A549 treated with CpdA at 1 μM for 4 hours (cell line): ENCODE measurements at places on chromosomes 1 and 21. TPM values are rescaled to one million over a fixed set of nuclear protein-coding genes. Genes with fewer than 3 reads are reported as not detected.

Gene ANKRD45
- 0.15 TPM in 2 of 5 replicates, not detected in the others for total RNA-seq

Gene FCRLB
- 1.2 to 1.9 TPM (median 1.7 TPM) in 5 replicates for total RNA-seq

Gene SNIP1
- total RNA-seq, result 8.5 to 12.3 TPM (median 10.0 TPM) in 5 replicates

Gene HNRNPCL2
- total RNA-seq, result not detected in 5 replicates

Gene HNRNPU
- 342 to 485 TPM (median 376 TPM) in 5 replicates for total RNA-seq

Gene TNFRSF4
- total RNA-seq, result 0.07 to 0.23 TPM (median 0.13 TPM) in 4 of 5 replicates, not detected in the other

Gene S100A5
- 0.65 to 1.2 TPM (median 0.79 TPM) in 5 replicates for total RNA-seq

Gene HNRNPR
- 154 to 221 TPM (median 170 TPM) in 5 replicates for total RNA-seq

Gene PLEKHN1
- 4.9 to 7.8 TPM (median 6.0 TPM) in 5 replicates for total RNA-seq

Gene VCAM1
- total RNA-seq, result 0.06 to 0.08 TPM in 2 of 5 replicates, not detected in the others

Gene SLC1A7
- 0.02 to 0.06 TPM in 2 of 5 replicates, not detected in the others for total RNA-seq

Gene LRRC8B
- 4.0 to 6.0 TPM (median 5.4 TPM) in 5 replicates for total RNA-seq

Gene CYP4Z1
- total RNA-seq, result not detected in 5 replicates

Gene MARK1
- 0.05 to 0.40 TPM (median 0.10 TPM) in 5 replicates for total RNA-seq

Gene SPATA6
- 1.2 to 2.4 TPM (median 1.9 TPM) in 5 replicates for total RNA-seq

Gene DNASE2B
- total RNA-seq, result not detected in 5 replicates

Gene MYBPH
- total RNA-seq, result not detected in 5 replicates

Gene PRKAB2
- 9.9 to 13.1 TPM (median 11.4 TPM) in 5 replicates for total RNA-seq

Gene GCSAML
- not detected in 5 replicates for total RNA-seq

Gene ZSCAN20
- 1.5 to 2.0 TPM (median 1.9 TPM) in 5 replicates for total RNA-seq

Gene MYOG
- not detected in 5 replicates for total RNA-seq

Gene KRTAP10-7
- not detected in 5 replicates for total RNA-seq

Gene DNM3
- 0.51 to 0.87 TPM (median 0.67 TPM) in 5 replicates for total RNA-seq

Gene LDLRAD1
- not detected in 5 replicates for total RNA-seq

Gene CLCA2
- total RNA-seq, result not detected in 5 replicates

Gene LRRC53
- total RNA-seq, result not detected in 5 replicates

Gene CRP
- total RNA-seq, result not detected in 5 replicates

Gene TRNP1
- total RNA-seq, result 124 to 207 TPM (median 187 TPM) in 5 replicates

Gene CCDC27
- not detected in 5 replicates for total RNA-seq

Gene KCNK2
- 0.10 to 0.15 TPM (median 0.12 TPM) in 4 of 5 replicates, not detected in the other for total RNA-seq

Gene C1orf115
- total RNA-seq, result 4.4 to 5.8 TPM (median 5.2 TPM) in 5 replicates

Gene PDC
- not detected in 5 replicates for total RNA-seq

Gene CRYBG2
- 1.6 to 2.3 TPM (median 1.7 TPM) in 5 replicates for total RNA-seq

Gene MGST3
- total RNA-seq, result 191 to 239 TPM (median 200 TPM) in 5 replicates

Gene PTGER3
- total RNA-seq, result 0.01 TPM in 1 of 5 replicates, not detected in the others

Gene PIGP
- 13.1 to 18.8 TPM (median 17.8 TPM) in 5 replicates for total RNA-seq

Gene MAN1C1
- total RNA-seq, result 0.18 to 0.35 TPM (median 0.19 TPM) in 5 replicates

Gene WDR64
- not detected in 5 replicates for total RNA-seq

Gene KLHDC8A
- 0.22 to 0.79 TPM (median 0.59 TPM) in 5 replicates for total RNA-seq

Gene ALG14
- total RNA-seq, result 2.8 to 10.6 TPM (median 6.8 TPM) in 5 replicates
